Stimulated activated CD4-positive, alpha-beta T cell treated with anti-CD3 and anti-CD28 coated beads, Interleukin-15, amount 100 ng/mL, for 48 hours (primary cell): ENCODE measurements at places on chromosomes 5 and 9.

DNA sequence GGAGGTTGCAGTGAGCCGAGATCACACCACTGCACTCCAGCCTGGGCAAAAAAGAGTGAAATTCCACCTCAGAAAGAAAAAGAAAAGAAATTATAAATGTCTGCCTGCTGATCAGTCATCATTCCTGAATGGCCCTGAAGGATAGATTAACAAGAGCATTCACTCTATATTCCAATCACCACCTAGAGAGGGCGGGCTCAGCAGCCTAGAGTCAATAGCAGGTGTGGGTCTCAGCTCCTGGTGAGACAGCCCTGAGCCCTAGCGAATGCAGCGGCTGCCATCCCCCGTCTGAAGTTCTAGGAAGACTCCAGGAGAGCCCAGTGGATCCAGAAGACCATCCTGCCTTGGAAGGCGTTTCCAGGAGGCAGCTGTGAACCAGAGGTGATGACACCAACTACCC is 12.0 kb downstream of the FBP1 start:
- no peak for DNase-seq

- DNase-seq = no peak
Observed at GRCh38 chr5:5613261-5613990, 190.9 kb downstream of the ICE1 start.

GRCh38 chr5:31655491-31655890 is 16.6 kb downstream of the PDZD2 start:
- no peak for DNase-seq

- DNase-seq = no peak
Observed at GRCh38 chr5:95846554-95847260, 24.2 kb upstream of the GLRX start.

GRCh38 chr9:89496645-89497256 is 1.2 kb downstream of the SEMA4D start:
- no peak for DNase-seq

DNA sequence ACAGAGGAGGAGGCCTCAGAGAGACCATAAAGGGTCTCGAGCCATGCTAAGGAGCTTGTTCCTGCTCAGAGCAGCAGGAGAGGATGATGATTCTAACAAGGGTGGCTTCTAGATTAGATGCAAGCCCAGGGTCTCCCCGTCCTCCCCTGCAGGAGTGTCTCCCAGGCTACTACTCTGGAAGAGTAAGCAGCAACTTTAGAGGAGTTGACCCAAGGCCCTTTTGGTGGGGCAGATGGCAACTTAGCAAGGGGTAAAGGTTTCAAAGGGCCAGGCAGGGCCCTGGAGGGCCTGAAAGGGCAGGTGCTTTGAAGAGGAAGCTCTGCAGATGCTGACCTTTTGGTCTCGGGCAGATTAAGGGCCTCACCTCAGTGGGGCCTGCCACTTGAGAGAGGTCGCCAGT is 174.9 kb downstream of the GABBR2 start:
- DNase-seq = no peak

GRCh38 chr9:95727947-95728520 is 147.5 kb upstream of the ERCC6L2 start:
- no peak for DNase-seq

DNA sequence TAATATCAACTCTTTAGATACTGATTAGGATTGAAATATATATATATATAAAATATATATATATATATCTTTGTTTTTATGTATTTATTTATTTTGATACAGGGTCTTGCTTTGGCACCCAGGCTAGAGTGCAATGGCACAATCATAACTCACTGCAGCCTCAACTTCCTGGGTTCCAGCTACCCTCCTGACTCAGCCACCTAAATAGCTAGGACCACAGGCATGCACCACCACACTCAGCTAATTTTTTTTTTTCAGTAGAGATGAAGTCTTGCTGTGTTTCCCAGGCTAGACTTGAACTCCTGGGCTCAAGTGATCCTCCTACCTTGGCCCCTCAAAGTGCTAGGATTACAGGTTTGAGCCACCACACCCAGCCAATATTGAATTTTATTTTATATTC is 20.6 kb upstream of the CDH6 start:
- DNase-seq = no peak

GRCh38 chr5:116626272-116626723 is 51.7 kb upstream of the SEMA6A start:
- no peak for DNase-seq

DNA sequence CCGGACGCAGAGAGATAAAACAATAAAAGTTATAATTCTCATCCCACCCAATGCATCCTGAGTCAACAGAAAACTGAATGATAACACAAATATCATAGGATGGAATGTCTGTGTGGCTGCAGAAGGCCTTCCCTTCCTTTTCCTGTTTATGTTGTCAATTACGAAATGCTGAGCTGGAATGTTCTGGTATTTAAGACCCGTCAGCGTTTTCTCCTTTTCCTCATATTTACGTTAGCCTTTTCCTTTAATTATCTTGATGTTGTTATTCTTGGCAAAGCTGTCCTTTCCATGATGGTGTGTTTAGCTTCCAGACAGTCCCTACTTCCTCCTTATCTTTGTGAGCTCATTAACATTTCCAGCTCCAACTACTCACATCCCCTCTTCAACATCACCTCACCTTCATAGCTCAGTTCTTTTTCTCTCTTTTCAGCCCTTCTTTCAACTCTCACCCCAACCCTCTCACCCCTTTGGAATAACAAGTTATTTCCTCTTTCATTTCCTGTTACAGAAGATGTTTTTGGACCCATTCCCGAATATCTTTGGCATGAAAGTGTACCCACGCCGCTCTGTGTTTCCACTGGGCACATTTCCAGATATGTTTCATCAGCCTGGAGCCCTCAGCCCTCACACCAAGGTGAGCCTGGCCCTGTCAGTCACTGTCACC is 221.6 kb downstream of the NR2F1-AS1 start:
- no peak for DNase-seq

DNA sequence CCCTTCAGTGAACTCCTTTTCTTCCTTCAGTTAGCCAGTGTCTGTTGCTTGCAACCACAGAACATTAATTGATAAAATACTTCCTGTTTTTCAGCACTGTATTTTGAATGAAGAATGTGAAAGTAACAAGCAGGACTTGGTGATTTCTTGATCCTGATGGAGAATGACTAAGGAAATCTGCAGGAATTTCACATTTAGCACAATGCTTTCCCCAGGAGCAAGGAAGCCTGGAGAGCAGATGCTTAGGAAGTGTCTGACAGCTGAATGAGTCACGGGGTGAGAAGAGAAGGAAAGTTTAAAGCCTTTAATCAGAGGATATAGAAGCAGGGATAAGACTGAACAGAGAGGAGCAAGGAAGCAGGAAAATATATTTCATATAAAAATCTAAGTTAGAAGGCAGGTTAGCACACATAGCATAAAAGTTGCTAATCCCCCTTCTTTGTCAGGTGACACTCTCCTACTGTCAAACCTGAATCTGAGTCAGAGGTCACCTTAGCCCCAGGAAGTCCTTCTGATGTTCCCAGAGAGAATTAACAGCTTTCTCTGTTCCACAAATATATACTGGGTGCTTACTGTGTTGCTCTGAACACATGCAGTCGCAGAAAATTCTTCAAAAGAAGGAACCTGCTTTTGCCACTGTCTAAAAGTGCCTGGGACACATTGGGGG is 59.7 kb downstream of the GNA14 start:
- no peak for DNase-seq

- DNase-seq = no peak
Observed at GRCh38 chr9:2354856-2355696, 266.5 kb upstream of the VLDLR start.

- peak; percentile 59 for DNase-seq
Observed at GRCh38 chr5:141618030-141618803, 583 bp downstream of the DIAPH1 start.

DNA sequence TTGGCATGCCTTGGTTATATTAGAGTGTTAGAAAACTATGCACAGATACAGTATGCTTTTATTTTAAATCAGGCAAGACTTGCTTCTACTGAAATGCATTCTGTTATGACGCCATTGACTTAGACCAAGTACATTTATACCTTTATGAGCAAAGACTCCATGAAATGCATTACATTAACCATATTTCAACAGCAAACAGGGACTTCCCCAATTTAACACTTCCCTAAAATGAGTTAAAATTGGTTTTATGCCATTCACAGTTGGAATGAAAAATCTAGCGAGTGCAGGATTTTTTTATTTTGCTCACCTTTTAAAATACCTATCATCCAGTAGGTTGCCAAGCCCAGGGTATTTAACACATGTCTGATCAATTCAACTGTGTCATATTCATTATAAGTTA is 272.1 kb upstream of the IZUMO3 start:
- no peak for DNase-seq

DNA sequence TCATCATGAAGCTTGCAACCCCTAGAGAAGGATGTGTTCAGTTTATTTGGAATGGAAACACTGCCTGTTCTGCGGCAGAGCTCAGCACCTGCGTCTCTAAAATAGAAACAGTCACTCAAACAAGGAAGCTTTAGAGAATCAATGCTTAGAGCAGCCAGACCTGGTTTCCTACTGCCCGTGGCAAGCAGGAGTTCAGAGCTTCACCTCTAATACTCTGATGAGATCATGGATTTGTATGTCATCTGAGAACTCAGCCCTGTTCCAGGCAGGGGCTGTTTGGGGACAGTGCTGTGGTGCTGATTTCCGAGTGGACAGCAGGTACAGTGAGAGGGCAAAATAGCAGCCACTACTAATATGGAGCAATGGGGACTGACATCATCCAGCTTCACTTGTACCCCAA is 236.0 kb upstream of the IRX1 start:
- DNase-seq = no peak

- DNase-seq = no peak
Observed at GRCh38 chr5:6262651-6263363, 115.5 kb downstream of the MED10 start.

DNA sequence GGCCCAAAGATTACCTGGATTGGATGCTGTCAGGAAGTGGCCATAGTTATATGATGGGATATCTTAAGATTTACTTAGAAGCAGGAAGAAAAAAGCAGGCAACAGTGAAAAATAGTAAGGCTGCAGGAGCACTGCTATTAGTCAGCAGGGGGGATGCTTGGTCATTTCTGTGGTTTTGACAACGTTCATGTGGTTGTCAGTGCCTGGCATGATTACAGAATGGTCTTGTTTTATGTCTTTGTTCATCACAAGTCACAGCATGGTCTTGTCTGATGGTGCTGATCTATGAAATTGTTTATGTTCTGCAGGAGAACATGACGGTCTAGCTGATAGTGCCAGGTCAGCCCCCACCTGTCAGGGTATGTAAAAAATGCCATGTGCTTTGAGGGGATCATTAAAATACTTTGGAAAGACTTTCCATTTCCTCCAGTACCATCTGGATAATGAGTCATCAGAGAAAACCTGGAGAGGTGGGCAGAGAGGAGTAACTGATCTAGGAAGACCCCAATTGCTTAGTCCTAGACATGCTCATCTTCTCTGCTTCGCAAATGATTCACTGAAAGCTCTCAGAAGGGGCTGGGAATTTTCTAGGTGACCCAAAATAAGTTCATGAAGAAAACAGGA is 48.5 kb downstream of the PLGRKT start:
- no peak for DNase-seq

GRCh38 chr5:141697586-141697985 is 15.6 kb upstream of the ARAP3 start:
- DNase-seq = no peak

DNA sequence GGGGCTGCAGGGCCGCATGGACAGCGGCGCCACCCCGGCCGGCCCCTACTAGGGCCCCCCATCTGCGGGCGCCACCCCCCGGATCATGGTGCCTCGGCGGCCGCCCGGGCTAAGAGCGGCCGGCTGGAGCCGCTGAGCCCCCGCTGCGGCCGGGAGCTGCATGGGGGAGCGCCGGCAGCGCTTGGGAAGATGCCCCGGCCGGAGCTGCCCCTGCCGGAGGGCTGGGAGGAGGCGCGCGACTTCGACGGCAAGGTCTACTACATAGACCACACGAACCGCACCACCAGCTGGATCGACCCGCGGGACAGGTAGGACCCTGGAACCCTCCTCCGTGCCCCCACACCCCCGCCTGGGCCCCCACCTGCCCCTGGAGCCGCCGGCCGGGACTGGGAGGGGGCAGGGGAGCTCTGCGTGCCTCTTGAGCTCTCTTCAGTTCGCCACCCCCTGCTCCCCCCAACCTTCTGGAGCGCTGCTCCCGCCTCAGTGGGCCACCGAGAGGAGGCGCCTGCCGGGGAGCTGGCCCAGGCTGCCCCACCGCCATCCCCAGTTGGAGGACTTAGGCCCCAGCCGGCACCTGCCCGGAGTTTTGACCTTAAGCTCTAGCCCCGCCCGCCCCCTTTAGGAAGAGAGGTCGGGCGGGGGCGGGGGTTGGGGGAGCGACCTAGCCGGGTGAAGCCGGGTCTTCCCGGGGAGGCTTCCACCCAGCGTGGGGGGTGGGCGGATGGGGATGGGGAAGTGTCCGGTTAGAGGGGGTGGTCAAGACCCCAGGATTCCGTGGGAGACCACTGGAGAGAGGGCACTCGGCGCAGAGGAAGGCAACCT is 730 bp downstream of the WWC1 start:
- DNase-seq = no peak

GRCh38 chr5:95930141-95930930 is 31.3 kb downstream of the ELL2 start:
- DNase-seq = no peak

DNA sequence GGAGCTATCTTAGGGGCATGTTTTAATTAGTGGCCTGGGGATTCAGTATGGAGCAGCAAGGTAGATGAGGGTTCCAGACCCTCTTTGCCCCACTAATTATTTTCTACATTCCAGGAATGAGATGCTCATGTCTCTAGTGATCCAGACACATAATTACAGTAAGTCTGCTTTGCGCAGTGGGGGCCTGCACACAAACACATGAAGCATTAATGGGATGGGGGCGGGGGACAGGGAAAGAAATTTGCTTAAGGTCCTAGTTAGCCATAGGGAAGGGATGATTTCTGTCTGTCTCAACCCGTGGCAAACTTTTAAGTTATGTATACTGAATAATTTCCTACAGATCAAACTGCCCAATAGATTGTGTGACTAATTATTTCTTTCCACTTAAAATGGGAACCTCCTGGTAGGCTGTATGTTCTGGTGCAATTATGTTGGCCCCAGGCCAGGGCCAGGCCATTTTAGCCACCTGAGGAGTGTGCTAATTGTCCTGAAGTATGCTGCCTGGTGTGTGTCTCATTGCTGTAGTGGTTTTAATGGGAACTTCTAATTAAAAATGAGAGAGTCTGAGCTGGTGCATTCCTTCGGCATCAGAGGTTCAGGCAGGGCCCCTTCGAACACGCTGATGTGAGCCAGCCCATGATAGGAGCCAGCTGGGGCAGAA is 134.4 kb downstream of the PTTG1 start:
- no peak for DNase-seq

- no peak for DNase-seq
Observed at GRCh38 chr9:28503573-28503972, 930.3 kb upstream of the C9orf72 start.

- no peak for DNase-seq
Observed at GRCh38 chr9:72440992-72441847, 76.2 kb upstream of the ZFAND5 start.

DNA sequence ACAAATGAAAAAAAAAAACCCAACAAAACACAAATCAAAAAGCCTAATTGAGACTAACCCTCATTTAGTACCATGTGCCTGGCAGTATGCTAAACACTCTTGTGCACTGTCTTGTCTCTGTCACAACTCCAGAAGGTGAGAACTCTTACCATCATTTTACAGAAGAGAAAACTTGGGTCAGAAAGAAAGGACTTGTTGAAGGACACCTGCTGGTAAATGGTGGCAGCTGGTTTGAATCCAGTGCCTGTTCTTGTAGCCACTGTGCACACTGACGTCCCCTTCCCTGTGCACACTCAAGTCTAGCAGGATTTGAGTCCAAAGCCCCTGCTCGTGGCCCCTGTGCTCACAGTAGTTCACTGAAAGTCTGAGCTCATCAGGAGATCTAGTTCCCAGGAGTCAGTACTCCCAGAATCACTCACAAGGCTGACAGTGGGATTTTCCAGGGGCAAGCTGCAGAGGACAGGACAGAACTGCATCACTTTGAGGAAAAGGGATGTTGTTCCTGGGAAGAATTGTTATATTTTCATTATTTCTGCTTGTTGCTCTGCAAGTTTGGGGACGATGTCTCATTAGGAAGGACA is 43.0 kb upstream of the HSD17B4 start:
- no peak for DNase-seq
